ENCODE measurements at places on chromosomes 5 and 9.

GRCh38 chr5:9356351-9356825 lies 189.5 kb downstream of the SEMA5A start:
- no peak for DNase-seq

DNA sequence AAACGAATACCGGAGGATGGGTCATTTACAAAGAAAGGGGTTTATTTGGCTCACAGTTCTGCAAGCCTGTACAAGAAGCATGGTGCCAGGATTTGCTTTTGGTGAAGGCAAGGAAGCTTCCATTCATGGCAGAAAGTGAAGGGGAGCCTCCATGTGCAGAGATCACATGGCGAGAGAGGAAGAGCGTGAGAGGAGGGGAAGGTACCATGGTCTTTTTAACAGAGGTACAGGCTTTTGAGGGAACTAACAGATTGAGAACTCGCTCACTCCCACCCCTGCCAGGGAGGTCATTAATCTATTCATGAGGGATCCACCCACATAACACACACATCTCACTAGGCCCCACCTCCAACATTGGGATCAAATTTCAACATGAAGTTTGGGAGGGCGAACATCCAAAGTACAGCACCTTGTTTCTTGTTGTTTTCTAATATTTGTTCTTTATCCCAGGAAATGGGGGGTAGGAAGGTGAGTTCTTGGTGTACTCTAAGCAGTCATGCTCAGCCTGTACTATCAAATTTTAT lies 18.5 kb downstream of the TMC1 start:
- no peak for DNase-seq

GRCh38 chr5:83767409-83767992 lies 46.8 kb upstream of the HAPLN1 start:
- DNase-seq = peak; percentile 17

DNA sequence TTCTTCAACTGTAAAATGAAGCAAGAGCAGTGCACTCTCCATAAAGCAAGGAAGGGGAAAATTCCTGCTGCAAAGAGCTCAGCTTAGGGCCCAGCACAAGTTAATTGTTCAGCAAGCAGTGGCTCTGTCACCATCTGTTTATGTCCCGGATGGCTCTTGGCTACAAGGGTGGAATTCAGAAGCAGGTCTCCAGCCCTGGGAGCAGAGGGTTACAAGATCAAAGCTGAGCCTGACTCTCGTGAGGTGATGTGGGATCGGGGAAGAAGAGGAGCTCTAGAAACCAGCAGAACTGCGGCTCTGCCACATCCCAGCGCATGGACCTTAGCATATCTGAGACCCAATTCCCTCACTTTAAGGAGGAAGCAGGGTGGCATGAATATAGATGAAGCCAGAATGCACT lies 25.2 kb upstream of the OLFM1 start:
- DNase-seq = no peak
